ENCODE measurements at places on chromosomes 13 and 19.

DNA sequence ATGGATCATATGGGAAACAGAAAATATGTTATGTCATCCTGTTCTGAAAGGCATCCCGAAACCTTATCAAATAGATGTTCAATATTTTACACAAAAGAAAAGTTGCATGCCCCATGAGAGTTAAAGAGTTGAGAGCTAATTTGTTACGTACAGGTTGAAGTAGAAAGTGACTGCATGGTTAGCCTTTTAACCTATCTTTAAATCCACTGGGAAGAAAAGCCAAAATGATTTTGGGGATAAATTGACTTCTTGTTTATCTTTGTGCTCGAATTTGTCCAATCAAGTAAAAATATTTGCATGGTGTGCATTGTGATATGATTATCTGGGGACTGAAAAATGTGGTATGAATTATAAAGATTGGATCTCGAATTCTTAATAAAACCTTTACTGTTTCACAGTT lies 230.1 kb downstream of the POSTN start:
- DNase-seq, result no peak

GRCh38 chr19:41995959-41996797 lies 2.1 kb upstream of the ATP1A3 start:
- peak; percentile 22 for DNase-seq

DNA sequence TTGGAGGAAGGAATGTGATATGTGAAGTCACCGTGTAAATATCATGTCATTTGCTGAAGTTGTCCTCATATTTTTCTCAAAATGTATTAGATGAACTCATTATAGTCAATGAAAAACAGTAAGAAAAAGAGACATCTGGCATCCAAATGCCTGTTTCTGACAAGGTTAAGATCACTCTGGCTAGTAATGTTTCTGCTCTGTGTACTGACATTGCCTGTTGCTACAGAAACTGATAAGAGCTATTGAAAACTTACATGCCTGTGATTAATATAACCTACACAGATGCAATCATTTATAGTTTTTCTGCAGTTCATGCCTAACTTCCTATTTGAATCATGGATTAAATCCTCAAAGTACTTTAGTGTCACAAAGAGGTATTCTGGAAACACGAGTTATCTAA lies 249.8 kb downstream of the NBEA start:
- DNase-seq, result peak; percentile 37

DNA sequence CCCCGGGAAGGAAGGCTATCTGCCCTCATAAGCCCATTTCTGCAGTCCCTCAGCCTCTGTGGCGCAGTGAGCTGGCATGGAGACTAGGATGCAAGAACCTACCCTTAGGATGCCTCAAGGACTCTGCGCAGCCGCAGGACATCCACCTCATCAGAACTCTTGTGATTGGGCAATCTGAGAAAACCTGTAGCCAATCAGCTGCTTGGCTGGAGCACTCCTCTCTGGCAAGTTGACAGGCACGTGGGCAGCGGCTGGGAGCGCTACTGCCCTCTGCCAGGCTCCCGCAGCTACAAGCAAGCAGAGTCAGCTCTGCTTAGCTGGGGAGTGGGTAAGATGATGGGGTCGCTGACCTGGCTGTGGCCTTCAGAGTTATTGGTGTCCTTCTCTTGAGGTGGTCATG lies 1.5 kb upstream of the ECSIT start:
- DNase-seq, result peak; percentile 90

DNA sequence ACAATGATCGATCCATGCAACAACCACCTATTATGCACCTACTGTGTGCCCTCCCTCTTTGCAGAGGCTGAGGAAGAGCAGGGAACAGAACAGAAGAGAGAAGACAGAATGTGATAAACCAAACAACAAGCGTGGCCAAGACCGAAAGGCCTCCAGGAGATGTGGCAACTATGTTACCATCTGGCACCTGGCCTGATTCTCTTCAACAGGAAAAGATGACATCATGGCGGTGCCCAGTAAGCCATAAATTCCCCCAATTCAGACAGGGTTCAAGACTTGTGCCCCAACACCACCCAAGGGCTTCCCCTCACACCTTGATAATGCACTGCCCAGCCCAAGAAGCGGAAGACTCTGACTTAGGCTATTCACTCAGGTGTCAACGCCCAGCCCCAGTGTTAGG lies 44.3 kb downstream of the SLC7A1 start:
- no peak for DNase-seq

GRCh38 chr13:106492588-106493475 lies 42.6 kb downstream of the EFNB2 start:
- no peak for DNase-seq

- no peak for DNase-seq
These were observed 63.0 kb downstream of the C13orf42 start for GRCh38 chr13:51048166-51048461.

GRCh38 chr19:37220383-37220782 lies 2.4 kb downstream of the ZNF383 start:
- DNase-seq, result no peak

DNA sequence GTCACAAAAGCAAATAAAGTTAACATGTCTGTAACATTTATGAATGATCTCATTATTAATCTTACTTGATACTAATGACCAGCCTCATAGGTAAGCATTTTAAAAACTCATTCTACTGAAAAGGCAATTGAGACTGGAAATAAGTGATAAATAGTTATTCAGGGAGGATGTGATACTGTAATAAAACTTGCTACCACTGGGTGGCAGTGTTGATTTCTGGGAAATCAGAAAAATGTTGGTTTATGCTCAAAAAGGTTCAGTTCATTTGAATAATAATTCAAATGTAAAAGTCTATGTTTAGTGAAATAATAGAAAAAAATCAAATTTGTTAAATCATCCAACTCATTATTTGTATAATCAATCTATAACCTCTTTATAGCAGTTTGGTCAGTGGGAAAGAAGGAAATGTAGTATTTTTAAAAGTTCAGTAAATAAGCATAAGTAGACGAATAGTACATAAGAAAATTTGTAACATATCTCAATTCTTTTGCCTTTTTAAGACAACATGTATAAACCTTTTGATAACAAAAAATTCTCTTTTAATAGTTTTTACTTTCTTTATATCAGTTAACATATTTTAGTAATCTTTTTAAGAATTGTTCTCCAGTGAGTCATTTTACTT lies 9.6 kb downstream of the ABHD13 start:
- peak; percentile 21 for DNase-seq
